ENCODE measurements at places on chromosomes 11 and 22. TPM values are rescaled to one million over a fixed set of nuclear protein-coding genes. Genes with fewer than 3 reads are reported as not detected.

The CD3D gene
- total RNA-seq, result not detected

The RFPL3 gene
- not detected for total RNA-seq

The RIMBP3C gene
- total RNA-seq, result 0.18 TPM

The PGA5 gene
- total RNA-seq, result not detected

The OVOL1 gene
- not detected for total RNA-seq

The APOBEC3G gene
- 10.7 TPM for total RNA-seq

The DGCR6 gene
- 1.4 TPM for total RNA-seq

The TEX12 gene
- not detected for total RNA-seq

The IGF2 gene
- 28.7 TPM for total RNA-seq

The SLC22A6 gene
- total RNA-seq, result not detected

The KRTAP5-9 gene
- not detected for total RNA-seq

The L3MBTL2 gene
- total RNA-seq, result 19.4 TPM

The CNGA4 gene
- not detected for total RNA-seq

The NEFH gene
- total RNA-seq, result 2.3 TPM

The NLRP10 gene
- not detected for total RNA-seq

The OLFML1 gene
- 5.6 TPM for total RNA-seq

The STIP1 gene
- total RNA-seq, result 116 TPM

The ISX gene
- not detected for total RNA-seq

The CAPRIN1 gene
- total RNA-seq, result 150 TPM

The OR51B2 gene
- total RNA-seq, result not detected

Measured in cardiac atrium fibroblast (primary cell).